ENCODE measurements at places on chromosomes 1 and 21.

DNA sequence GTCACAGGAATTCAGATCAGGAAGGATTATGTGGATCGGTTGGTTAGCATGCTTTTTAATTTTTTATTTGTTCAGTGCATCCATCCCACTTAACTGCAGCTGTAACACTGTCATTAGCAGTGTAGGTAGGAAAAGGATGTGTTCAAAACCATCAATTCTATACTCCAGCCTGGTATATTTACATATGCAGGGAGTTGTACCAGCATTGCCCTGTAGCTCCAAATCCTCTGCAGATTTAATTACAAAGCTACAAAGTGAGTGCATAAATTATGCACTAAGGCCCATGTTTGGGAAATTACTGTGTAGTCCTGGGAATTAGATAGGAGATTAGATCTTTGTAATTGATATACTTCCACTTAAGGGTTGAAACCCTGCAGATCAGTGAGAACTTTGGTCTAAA is 15.9 kb upstream of the OSBPL9 start:
- no peak for DNase-seq

DNA sequence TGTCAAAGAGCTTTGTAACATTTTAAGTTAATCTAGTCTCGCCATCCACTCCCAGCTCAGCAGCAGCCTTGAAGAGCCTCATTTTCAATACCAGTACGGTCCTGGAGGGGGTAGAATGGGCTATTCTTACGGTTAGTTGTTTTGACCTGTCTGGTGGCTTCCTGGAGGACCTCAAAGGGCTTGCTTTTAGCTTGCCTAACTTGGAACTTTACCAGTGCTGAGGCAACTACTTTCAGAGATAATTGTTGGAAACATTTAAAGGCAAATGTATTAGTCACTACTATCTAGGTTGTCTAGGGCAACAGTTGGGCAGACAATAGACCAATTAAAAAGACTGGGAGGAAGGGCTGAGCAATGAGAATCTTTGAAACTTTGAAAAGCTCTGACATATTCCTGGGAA is 56.0 kb downstream of the TTLL7 start:
- no peak for DNase-seq

GRCh38 chr1:23908453-23909341 is 4.5 kb downstream of the CNR2 start:
- no peak for DNase-seq

- peak; percentile 65 for DNase-seq
These were observed 37.2 kb downstream of the WNT4 start for GRCh38 chr1:22105611-22106207.

Measured in D341Med (cell line).